ENCODE measurements at places on chromosomes 3 and 15.

GRCh38 chr3:191476066-191476772 lies 15.3 kb downstream of the PYDC2 start:
- DNase-seq = no peak

- DNase-seq = no peak
Observed at GRCh38 chr3:149442043-149442442, 32.5 kb upstream of the TM4SF4 start.

DNA sequence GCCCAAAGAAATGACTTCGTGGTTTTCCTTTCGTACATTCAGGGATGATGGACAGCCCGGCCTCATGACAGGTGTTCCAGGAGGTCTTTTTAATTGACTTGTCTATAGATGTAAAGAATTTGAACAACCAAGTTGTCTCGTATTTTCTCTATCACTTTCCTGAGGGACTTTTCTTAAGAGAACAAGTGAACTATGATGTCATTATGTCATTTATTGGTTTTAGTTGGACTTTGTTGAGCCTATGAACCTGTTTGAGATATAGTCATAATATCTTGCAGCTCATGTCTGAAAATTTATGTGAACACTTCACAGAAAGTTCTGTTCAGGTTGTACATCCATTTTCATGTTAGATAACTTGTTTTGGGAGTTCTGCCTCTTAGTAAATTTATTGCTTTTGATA lies 89.2 kb downstream of the RBMS3 start:
- no peak for DNase-seq

DNA sequence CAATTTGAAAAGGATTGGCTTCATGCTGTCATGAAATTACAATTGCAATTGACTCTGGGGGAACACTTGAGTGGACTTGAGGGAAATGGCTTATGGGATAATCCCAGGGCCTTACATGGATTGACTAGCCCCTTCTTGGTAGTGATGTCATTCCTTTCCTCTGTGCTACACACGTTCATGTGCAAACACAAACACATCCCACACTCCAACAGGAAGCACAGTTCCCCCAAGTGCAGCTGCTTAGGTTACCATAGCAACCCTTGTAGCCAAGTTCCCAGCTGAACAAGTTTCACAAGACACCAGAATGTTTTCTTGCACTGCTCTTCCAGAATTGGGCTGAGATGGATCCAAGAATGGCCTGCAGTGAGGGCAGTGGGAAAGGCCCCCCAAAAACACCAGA lies 217.0 kb downstream of the ZNF621 start:
- no peak for DNase-seq

DNA sequence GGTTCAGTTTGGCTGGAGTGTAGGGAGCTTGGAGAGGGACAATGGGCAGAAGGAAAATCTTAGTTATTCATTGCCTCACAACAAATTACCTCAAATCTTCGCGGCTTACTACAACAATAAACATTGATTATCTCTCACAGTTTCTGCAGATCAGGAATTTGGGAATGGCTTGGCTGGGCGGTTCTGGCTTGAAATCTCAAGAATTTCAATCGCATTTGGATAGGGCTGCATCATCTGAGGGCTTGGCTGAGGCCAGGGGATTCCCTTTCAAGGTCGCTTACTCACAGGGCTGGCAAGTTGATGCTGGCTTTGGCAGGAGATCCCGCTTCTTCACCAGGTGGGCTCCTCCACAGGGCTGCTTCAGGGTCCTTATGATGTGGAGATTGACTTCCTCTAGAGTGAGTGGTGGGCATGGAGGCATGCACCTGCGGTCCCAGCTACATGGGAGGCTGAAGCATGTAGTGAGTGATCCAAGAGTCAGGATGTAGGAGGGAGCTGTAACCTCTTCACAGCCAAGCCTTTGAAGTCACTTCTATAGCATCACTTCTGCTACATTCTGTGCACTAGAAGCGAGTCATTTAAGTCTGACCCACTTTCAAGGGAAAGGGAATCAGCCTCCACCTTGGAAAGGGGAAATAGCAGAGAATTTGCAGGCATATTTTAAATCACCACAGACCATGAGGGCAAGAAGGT lies 63.1 kb downstream of the CDC25A start:
- DNase-seq = no peak

GRCh38 chr3:13507570-13508339 lies 27.6 kb downstream of the HDAC11 start:
- no peak for DNase-seq

DNA sequence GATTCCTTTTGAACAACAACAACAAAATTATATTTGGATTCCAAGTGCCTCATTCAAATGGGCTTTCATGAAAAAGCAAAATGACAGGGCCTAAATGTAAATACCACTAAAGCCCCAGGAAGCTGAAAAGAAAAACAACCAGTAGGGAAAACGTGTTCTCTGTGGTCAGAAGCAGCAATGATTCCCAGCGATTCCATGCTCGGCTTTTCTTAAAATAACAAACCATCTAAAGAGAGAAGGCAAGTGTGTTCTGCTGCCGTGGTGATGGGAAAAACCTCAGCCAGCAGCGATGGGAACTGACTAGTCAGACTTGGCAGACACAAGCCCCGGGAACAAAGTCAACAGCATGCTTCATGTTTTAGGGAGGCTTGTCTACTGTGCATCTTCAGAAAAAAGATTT lies 153.6 kb downstream of the TNIK start:
- DNase-seq = no peak

GRCh38 chr15:56930669-56931313 lies 12.3 kb downstream of the TCF12 start:
- DNase-seq = no peak

DNA sequence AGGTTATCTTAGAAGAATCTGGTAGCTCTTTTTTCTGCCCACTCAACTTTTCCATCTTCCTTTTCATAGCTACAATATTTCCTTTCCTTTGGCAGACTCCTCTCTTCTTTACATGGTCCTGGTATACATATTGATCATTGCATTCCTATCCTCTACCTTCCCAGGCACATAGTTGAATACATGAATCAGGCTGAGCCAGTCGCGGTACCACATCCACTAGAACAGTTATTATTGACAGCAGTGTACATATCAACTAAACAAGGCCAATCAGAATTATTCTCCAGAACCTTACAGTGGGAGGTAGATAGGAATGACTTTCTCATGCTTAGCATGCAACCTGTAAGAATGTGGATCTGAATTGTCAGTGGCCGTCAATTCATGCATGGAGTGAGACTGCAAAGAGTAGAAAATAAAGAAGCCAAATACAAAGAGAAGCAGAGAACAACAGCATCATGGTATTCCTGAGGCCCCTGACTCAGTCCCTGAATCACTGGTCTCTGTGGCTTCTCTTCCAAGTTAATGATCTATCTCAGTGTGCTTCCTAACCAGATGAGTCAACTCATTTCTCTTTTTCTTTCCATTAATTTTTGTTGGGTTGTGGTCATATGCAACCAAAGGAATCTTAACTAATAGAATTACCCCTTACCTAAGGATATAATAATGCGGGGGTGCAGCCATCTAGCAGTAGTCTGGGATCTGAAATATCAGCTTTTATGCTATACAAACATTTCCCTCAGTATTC lies 60.9 kb upstream of the DCBLD2 start:
- no peak for DNase-seq

DNA sequence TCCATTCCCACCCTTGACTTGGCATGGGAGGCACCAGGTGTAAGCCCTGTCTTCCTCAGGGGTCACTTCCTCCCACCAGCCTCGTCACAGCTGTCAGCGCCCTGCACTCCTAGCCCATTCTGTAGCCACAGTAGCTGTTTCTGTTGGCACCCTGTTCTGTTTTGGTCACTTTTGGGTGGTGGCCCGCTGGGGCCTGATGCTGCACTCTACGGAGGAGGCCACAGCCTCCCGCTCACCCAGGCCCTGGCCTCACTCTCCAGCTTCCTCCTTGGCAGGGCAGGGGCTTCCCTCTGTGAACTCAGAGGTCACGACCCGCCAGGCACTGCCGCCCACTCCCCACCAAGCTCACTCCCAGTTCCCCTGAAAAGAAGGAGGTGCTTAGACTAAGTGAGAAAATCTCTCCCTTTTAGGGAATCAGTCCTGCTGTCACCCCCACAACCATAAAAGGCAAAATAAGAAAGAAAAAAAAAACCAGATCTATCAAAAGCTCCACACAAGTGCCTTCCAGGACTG lies 68.4 kb downstream of the MGLL start:
- DNase-seq = no peak

GRCh38 chr3:4986175-4986781 lies 7.0 kb downstream of the BHLHE40 start:
- no peak for DNase-seq

GRCh38 chr15:71562251-71562650 lies 248.1 kb upstream of the NR2E3 start:
- no peak for DNase-seq

- DNase-seq = no peak
Observed at GRCh38 chr3:46298871-46299607, 54.9 kb upstream of the CCR2 start.

- DNase-seq = no peak
Observed at GRCh38 chr3:55622733-55623132, 135.6 kb upstream of the WNT5A start.

DNA sequence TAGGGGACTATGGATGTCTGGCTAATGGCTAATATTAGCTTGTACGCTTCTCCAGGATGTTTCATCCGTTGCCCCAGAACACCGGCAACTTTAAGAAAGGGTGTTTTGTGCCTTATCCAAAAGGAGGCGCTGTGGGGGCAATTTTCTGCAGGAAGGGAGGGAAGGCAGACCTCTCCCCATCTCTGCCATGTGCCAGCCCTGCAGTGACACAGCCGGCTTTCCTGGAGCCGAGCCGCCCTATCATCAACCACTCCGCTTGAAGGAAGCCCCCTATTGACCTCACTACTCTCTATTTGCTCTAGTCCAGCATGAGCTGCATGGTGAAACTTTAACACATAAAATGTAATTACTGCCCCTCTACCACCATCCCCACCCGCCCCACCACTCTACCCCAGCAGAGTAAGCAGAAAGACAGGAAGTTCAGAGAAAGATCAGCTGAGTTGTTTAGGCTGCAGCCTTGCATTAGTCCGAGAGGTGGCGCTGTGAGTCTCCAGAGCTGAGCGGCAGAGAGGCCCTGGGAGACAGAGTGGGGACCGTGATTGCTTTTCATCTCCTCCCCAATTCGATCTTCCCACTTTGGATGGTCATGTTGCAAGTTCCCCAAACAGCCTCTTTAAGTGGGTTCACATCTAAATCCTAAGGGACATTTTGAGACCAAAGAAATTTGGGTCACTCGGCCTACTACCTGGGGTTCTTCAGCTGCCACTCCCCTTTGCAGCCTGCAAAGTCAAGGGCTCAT lies 24.5 kb upstream of the RAD18 start:
- peak; percentile 40 for DNase-seq

- no peak for DNase-seq
Observed at GRCh38 chr15:81326466-81327212, 2.7 kb upstream of the STARD5 start.

DNA sequence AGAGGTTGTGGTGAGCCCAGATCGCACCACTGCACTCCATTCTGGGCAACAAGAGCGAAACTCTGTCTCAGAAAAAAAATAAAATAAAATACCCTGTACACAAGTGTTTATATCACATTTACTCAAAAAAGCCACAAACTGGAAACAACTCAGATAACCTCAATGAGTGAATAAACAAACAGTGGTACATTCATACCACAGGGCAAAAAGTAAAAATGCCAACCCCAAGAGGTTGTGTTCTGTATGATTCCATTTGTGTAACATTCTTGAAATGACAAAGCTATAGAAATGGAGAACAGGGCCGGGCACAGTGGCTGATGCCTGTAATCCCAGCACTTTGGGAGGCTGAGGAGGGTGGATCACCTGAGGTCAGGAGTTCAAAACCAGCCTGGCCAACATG lies 12.9 kb downstream of the EDC3 start:
- no peak for DNase-seq

DNA sequence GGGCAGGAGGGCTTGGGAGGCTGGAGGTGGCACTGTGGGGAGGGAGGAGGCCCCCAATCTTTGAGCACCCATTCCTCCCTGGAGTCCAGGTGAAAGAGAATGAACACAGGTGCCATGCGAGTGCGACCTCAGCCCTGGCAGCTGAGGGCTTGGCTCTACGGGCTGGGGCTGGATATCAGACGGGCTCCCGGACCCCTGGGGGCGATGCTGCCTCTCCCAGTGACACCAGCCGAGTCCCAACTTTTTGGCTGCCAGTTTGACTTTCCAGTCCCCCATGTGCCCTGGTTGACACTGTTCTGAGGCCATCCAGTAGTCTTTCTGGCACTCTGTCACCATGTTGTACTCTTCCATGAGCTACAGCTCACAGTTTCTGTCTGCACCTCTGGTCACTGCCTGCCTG lies 1.2 kb downstream of the VILL start:
- DNase-seq = no peak

DNA sequence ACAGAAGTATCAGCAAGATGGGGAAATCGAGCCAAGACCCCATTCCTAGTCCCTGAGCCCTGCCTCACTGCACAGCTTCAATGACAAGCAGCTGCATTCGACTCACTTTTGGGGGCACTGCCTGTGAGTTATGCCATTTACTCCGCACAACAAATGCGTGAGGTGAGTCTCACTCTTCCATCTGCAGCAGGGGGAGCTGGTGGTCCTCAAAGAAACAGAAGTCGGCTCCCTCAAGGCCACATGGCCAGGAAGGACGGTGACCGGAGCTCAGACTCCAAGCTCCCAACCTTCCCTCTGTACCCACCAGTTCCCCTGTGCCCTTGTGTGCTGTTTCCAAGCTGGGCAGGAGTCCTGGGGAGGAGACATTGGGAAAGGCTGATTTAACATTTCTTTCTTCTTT lies 127.7 kb upstream of the IQSEC1 start:
- no peak for DNase-seq

DNA sequence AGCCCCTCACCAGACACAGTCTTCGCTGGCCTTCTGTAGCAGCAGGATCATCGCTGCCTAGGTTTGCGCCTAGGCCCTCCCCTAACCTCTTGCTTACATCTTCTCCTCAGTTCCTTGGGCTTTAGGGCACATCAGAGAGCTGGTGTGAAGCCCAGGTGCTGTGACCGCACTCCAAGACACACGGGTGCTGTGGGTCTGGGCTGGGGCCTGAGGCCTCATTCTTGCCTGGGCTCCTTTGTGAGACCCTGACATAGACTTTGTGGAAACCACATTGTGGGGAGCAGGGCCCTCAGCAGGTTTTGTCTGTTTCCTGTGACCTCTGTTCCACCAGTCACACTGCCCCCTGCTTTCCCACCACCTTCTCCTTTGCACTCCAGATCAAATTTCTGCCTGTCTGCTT lies 8.0 kb downstream of the AMIGO3 start:
- no peak for DNase-seq

DNA sequence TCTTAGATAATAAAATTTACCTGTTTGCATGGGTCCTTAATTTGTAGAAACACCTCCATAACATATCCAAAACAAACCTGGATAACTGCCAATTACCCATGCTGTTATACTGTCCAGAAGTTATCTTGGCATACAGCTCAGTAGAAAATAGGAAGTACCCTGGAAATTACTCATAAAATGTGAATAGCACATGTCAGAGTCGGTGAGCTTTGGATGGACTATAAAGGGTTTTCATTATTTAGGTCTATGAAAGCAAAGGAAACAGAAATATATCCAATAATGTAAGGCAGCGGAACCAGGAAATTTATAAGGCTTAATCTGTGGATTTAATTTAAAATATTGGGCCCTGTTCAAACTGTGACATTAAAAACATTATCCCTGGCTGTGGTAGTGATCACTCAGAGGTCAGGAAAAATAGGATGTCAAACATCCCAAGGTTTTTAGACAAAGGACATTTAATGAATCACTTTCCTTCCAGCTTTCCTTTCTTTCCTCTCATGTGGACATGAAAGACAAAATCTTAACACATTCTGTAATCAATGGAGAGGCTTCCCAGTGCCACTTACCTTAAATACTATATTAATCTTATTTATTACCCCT lies 459.0 kb upstream of the DPH6 start:
- DNase-seq = no peak

All from central memory CD4-positive, alpha-beta T cell (primary cell).